Cardiac muscle cell (in vitro differentiated cells and primary cell): ENCODE measurements at places on chromosomes 5 and 9. TPM values are rescaled to one million over a fixed set of nuclear protein-coding genes. Genes with fewer than 3 reads are reported as not detected.
A peak's percentile ranks its signal among the peaks of the same experiment; 100 is the strongest.

DNA sequence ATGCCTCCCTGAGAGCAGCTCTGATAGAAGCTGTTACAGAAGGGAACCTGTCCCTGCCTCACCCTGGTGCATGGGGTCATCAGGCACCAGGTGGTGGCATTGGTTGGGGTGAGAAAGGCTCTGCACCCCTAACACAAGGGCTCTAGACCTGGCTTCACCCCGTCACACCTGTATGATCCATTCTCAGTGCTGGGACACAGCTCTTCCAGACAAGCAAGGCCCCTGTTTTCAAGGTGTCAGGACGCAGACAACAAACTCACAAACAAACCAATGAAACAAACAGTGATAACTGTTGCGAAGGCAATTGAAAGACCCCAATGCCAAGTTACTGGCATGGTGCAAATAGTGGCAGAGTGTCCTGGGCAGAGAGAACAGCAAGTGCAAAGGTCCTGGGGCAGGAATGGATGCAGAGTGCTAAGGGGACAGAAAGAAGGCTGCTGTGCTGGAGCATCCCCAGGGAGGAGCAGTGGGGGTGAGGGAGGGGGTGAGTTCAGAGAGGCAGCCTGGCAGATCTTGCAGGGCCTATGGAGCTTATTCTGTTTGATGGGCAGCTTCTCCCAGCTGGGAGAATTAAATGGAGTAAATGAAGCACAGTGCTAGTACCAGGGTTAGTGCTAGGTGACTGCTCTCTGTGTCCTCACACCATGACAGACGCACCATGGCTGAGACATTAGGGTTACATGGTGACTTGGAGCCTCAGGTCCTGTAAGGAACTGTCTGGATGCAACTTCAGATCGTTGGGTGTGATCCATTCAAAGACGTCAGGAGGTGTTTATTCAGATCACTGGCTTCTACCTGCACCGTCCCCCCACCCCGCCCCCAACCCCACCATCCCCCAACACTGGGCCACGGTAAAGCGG is 67.9 kb upstream of the UNC5A start:
- peaks cover 36% of the 10 kb centered on the region for H3K27me3 ChIP-seq
- peaks cover 6% of the 10 kb centered on the region for H3K4me1 ChIP-seq
- no peak overlapping the region for H3K27ac ChIP-seq
- DNase-seq: no peak
- no peaks in the 10 kb centered on the region for H3K36me3 ChIP-seq

DNA sequence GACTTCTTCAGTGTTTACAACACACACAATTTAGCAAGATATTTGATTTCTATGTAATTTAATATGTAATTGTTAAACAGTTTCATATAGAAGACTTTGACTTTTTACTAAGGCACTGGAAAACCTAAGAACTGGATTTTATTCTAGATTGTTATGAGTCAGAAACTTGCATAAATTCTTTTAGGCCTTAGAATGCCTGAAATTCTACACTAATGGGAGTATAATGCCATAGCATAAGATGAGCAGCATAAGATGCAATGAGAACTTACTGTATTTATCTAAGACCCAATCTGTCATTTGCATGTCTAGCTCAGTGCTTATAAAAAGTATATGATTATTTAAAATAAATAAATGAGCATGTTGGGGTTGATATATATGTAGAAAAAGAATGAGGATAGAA is 285.2 kb downstream of the CDH12 start:
- H3K27me3 ChIP-seq: no peaks in the 10 kb centered on the region
- DNase-seq: no peak
- H3K27ac ChIP-seq: no peak overlapping the region
- H3K4me1 ChIP-seq: peaks cover 7% of the 10 kb centered on the region
- H3K4me3 ChIP-seq: no peak overlapping the region

GRCh38 chr9:135499326-135500070 is 984 bp upstream of the MRPS2 start:
- H3K27ac ChIP-seq: peak overlapping the region; percentile 58
- H3K36me3 ChIP-seq: peaks cover 6% of the 10 kb centered on the region
- H3K27me3 ChIP-seq: no peaks in the 10 kb centered on the region
- H3K4me1 ChIP-seq: peaks cover 11% of the 10 kb centered on the region
- H3K4me3 ChIP-seq: peak overlapping the region; percentile 69

GRCh38 chr9:110583237-110583636 is 3.7 kb upstream of the SVEP1 start:
- peaks cover 3% of the 10 kb centered on the region for H3K27me3 ChIP-seq
- peak; percentile 68 for DNase-seq
- no peak overlapping the region for H3K4me3 ChIP-seq
- H3K27ac ChIP-seq: no peak overlapping the region

DNA sequence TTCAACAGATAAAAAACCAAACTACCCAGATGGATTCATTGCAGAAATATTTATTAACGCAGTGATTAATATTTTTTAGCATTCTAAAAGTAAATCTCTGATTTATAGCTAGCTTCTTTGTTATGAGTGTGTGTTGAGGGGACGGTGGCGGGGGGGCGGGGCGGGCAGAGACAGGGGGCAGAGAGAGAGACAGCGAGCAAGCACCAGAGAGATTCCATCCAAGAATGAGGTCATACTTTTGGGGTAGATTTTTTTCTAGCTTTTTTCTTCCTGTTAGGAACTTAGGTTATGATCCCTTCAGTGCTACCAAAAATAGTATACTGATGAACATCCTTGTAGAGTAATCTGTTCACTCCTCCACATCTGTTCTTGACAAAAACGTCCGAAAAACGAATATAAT is 500 bp upstream of the ZNF883 start:
- peak overlapping the region; percentile 42 for H3K4me3 ChIP-seq
- H3K36me3 ChIP-seq: no peaks in the 10 kb centered on the region
- no peak overlapping the region for H3K27ac ChIP-seq
- no peak for DNase-seq

DNA sequence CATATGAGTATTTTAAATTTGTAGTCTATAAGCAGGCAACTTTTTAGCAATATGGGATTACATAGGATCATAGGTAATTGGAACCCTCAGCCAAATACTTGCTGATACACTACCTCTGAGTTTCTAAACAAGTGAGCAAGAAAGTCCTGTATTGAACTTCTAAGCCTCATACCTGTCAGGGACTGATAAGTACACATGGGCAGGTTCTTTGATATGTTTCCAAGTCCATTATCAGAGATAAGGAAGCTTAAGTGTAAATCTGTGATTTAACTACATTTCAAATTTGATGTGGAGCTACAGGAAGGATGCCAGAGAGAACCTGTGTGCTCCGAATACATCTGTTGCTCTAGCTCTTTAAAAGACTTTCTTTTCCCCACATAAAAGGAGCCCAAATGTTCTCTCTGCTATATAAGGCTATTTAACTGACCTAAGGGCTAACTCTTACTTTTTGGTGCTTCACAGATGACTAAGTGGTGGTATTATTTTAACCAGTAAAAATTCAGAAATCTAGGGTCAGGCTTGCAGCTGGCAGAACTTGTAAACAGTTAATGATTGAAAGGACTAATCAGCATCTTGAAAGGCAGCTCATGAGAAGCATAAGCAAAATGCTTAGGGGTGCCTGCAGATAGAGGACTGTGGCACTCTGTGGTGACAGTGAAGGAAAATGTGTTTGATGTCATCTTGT is 228.6 kb downstream of the NR3C1 start:
- peak overlapping the region; percentile 25 for H3K27ac ChIP-seq
- H3K27me3 ChIP-seq: no peaks in the 10 kb centered on the region
- peaks cover 34% of the 10 kb centered on the region for H3K4me1 ChIP-seq
- no peak for DNase-seq
- H3K4me3 ChIP-seq: no peak overlapping the region

GRCh38 chr9:32431940-32432555 is 47.6 kb downstream of the ACO1 start:
- no peaks in the 10 kb centered on the region for H3K27me3 ChIP-seq
- H3K4me3 ChIP-seq: no peak overlapping the region
- no peak overlapping the region for H3K27ac ChIP-seq
- DNase-seq: peak; percentile 66

DNA sequence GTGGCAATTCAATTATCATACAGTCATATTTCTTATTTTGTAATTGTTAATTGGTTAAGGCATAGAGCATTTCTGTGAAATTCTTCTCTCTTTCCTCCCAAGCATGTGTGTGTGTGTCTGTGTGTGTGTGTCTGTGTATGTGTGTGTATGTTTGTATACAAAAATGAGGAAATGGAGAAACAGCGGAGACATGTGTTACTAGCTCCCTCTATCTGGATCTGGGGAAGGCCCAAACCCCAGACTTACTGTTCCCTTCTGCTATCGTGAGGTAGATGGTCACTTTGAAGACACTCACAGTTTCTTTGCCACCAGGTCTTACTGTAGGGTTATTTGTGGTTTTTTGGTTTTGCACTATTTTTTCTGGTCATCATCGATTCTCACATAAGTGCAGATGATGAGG is 11.4 kb upstream of the C5orf63 start:
- no peak overlapping the region for H3K4me3 ChIP-seq
- no peaks in the 10 kb centered on the region for H3K36me3 ChIP-seq
- H3K27me3 ChIP-seq: no peaks in the 10 kb centered on the region
- peaks cover 8% of the 10 kb centered on the region for H3K4me1 ChIP-seq

GRCh38 chr5:38601133-38601862 is 44.9 kb upstream of the LIFR start:
- no peaks in the 10 kb centered on the region for H3K36me3 ChIP-seq
- no peak overlapping the region for H3K4me3 ChIP-seq
- DNase-seq: no peak

- peaks cover 29% of the 10 kb centered on the region for H3K4me1 ChIP-seq
- peak overlapping the region; percentile 75 for H3K4me3 ChIP-seq
- peak; percentile 32 for DNase-seq
- H3K27me3 ChIP-seq: no peaks in the 10 kb centered on the region
- H3K36me3 ChIP-seq: no peaks in the 10 kb centered on the region
Observed at GRCh38 chr5:88881571-88881971, 1.4 kb downstream of the MEF2C start.

GRCh38 chr5:15267966-15268365 is 232.0 kb upstream of the FBXL7 start:
- H3K4me3 ChIP-seq: no peak overlapping the region
- no peak for DNase-seq
- no peaks in the 10 kb centered on the region for H3K36me3 ChIP-seq
- H3K27me3 ChIP-seq: no peaks in the 10 kb centered on the region
- H3K4me1 ChIP-seq: no peaks in the 10 kb centered on the region

The SLC6A18 gene
- total RNA-seq: not detected in 2 replicates

The EPB41L4B gene
- total RNA-seq: 2.0 and 2.1 TPM in 2 replicates

The SLC46A2 gene
- not detected in 2 replicates for total RNA-seq

The PCDHGA7 gene
- 1.0 and 1.2 TPM in 2 replicates for total RNA-seq

The PTGDS gene
- total RNA-seq: 2.6 and 3.9 TPM in 2 replicates
